Activated naive CD4-positive, alpha-beta T cell treated with anti-CD3 and anti-CD28 coated beads, Interleukin-2, amount 10 ng/mL, durations not matched to agents 7 days and 5 days (primary cell): ENCODE measurements at places on chromosomes 3 and 15.

DNA sequence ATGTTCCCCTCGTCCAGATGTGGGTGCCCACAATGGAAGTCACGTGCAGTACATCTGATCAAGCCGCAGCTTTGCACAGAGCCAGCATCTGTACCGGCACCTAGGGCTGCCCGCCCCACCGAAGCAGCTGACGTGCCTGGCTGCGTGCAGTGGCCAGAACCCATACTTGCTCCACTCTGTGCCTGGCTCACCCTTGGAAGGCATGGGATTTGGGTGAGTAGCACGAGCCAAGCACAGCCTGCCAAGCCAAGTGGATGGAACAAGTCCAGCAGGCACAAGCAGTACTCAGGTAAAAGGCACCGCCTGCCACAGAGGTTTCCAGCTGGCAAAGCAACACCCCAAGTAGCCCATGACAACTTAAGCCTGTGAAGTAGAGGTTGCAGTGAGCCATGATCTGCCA, 261.3 kb downstream of the TBC1D5 start:
- no peak for DNase-seq

GRCh38 chr15:22962611-22963010, 17.6 kb downstream of the CYFIP1 start:
- no peak for DNase-seq

DNA sequence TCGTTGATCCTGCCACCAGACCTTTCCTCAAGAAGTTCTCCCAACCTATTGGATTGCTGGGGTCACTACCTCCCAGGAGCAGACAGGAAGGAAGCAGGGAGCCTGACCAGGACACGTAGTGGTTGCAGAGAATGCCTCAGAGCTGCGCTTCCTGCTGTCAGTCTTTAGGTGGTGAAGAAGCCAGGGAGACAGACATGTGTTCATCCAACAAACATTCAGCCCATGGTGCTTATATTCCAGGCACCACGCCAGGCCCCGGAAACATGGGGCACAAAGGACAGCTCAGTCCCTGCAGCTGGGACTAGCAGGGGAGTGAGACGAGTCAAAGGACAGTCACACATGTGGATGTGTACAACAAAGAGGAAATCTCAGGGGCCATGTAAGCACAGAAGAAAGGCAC, 26.0 kb upstream of the CORO2B start:
- DNase-seq: no peak

- DNase-seq: no peak
These were observed 227.6 kb upstream of the BHLHE40 start for GRCh38 chr3:4751502-4752101.

DNA sequence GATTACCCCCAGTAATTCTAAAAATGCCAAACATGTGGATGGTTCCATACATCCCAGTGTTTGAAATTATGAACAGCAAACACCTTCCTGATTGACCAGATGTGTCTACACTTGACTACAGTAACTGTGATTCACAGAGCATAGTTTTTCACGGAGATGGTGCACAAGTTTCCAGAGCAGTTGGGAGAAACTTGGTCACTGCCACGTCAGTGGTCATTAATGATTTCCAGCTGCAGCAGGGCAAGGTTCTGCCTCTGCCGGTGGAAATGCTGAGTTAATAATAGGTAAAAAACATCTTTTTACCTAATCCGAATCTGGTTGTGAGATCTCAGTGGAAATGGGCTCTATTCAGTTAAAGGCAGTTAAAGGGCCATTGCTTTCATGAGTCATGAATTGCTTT, 154.1 kb upstream of the FEZF2 start:
- DNase-seq: no peak
